ENCODE measurements at places on chromosomes 5 and 9.

- no peak for DNase-seq
Observed at GRCh38 chr9:38171926-38172325, 102.9 kb upstream of the SHB start.

GRCh38 chr9:88418025-88418424, 29.8 kb downstream of the SPIN1 start:
- no peak for DNase-seq

DNA sequence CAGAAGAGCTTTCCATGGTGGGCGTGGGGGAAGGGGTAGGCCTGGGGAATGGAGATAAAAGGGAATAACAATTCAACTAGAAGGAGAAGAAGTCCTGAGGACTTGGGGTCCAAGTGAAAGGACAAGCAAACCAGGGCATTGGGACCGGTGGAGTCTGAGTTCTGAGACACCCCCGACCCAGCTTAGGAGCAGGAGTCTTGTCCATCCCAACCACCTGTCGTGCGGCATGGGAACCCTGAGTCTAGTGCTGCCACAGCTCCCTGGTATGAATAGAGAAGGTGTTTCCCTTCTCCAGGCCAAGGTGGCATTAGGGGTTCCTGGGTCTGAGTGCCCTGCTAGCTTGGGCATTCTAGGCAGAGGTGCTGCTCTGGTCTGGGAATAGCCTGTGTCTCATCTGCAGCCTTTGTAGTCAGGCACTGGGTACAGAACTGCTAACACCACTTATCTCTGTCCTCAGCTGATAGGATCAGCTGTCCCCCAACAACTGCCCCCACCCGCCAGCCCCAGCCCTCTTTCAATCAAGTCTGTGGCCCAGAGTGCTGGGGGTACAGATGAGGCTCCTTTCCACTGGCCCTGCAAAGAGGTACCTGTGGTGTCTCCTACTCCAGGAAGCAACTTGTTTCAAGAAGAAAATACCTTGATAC, 9.9 kb downstream of the HNRNPAB start:
- DNase-seq = no peak

GRCh38 chr9:68750786-68751185, 45.7 kb downstream of the PIP5K1B start:
- DNase-seq = no peak

DNA sequence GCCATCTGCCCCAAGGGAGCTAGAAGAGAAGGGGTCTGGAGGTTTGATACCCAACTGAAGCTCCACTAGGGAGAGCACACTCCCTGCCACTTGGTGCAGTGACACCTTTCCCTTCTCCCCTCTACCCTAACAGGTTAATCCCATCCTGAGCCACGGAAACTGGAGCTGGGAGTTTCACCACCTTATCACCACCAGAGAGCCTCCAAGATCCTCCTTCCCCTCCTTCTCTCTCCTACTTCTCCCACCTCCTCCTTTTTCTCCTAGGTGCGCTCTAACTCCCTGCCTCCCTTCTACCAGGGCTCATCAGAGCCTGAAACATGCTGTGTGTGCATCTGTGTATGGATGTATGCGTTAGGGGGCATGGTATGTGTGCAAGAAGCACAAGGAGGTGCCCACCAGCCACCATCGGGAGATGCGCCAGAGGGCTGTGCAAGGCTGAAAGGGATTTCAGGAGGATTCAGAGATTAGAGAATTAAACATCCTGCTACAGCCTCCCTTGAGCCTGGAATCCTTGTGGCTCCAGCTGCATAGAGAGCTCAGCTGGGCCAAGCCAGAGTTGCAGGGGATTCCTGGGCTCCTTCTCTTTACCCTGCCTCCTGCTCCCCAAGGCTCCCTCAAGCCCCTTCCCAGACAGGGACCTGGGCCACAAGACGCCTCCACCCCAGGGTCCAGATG, 89.8 kb downstream of the PCDH1 start:
- DNase-seq = no peak

GRCh38 chr5:19044311-19044710, 943.7 kb downstream of the CDH18 start:
- no peak for DNase-seq

GRCh38 chr9:36486933-36487481, 85.7 kb upstream of the MELK start:
- DNase-seq = peak; percentile 29

DNA sequence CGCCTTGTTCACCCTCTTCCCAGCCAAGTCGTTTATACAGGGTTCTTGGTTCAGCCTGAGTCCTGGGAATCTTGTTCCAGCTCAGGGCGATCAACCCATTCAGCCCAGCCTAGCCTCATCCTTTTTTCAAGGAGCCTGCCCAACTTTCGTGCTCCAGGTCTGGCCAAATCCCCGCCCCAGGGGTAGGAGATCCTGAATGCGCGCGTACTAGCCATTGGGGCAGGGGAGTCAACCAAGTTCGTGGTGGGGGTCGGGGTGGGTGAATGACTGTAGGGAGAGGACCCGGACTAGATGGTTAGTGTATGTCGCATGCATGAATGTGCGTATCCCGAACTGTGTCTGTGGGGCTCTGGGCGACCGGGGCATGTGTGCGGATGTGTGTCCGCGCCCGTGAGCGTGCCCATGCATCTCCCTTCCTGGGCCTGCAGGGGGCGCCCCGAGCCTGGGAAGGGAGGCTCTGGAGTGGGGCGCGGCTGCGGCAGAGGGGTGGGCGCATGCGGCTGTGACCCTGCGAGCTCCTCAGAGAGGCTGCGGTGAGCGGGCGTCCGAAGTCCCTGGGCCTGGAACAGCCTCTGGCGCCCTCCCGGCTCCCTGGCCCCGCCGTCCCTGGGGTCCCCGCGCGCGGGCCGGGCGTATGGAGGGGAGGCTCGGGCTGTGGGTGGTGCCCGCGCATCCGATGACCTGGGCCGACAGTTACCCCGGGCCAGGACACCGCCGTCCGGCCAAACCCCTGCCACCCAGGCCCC, 8.7 kb downstream of the CCL21 start:
- DNase-seq = peak; percentile 76

DNA sequence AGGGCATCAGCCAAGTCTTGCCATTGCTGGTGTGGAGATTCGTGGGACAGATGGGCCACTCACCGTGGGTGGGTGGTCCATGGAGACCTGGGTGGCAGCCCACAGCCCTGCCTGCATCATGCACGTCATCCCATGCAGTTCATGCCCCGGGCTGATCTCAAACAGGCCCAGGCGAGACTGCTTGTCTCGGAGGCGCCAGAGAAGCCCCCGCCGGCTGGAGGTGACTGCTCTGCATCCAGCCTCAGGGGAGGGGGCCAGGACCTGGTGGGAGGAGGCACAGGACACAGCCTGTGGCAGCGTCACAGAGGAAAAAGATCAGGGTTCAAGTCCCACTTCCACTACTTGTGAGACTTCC, 975 bp downstream of the PIP5KL1 start:
- DNase-seq = no peak

DNA sequence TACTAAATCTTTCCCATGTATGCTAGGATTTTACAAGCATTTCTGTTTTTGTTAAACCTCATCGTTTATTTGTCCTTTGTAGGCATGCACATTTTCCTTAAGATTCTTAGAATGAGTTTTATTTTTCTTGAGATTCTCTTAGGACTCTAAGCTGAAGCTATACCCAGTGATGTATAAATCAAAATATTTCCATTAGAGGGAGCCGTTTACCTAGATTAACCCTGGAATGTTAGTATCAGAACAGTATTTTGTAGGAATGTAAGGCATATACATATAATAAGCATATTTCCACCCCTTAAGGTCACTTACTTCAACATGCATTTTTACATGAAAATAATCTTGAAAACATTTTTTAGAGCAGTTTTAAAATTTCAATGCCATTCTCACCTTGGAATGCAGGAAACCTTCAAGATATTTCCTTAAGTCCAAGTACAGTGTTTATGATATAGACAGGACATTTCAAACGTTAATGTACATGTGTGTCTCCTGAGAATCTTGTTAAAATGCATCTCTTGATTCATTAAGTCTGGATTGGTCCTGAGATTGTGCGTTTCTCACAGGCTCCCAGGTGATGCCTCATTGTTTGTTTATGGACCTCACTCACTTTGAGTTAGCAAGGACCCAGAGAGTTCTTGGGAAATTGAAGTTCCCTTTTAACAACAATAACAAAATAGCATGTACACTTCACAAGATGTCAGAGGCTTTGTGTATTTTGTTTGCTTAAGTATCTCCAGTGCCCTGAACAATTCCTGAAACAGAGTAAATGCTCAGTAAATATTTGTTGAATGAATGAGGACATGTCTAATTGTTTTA, 34.9 kb upstream of the FCHO2 start:
- DNase-seq = no peak

GRCh38 chr5:139141446-139142204, 56.5 kb downstream of the SIL1 start:
- no peak for DNase-seq

DNA sequence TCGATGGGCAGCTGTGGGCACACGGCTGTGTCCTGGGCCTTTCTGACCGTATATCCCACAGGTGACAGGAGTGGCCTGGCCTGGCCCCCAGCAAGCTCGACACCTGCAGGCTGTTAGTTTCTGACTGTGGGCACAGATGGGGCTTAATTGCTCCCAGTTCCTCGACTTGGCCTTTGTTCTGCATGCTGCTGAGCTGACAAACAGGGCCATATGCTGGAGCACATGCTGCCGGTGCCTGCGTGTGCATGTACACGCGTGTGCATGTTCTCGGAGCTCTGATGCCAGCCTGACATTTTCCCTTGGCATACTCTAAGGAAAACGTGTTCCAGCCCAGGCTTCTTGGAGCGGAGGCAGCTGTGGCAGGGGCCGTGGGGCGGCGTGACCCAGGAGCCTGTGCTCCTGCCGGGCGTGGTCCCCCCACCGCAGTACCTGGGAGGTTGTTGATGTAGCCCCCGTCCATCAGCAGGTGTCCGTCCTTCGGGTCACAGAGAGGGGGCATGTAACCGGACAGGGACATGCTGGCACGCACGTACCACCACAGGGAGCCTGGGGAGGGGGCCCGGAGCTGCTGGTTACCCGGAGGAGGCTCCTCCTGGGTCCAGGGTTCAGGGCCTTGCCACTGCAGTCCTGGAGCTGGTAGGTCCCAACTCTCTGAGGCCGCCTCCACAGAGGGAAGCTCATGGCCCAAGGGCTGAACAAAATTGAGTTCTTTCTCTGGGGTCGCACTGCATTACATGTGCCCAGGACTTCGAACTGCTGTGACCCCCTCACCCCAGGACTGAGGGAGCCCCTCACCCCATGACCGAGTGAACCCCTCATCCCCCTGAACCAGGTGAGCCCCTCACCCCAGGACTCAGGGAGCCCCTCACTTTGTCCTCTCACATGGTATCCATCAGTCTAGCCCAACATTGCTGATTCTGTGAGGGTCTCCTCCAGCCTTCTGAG, 4.1 kb upstream of the NSMF start:
- no peak for DNase-seq

- DNase-seq = no peak
Observed at GRCh38 chr5:9691261-9691660, 61.1 kb upstream of the TAS2R1 start.

DNA sequence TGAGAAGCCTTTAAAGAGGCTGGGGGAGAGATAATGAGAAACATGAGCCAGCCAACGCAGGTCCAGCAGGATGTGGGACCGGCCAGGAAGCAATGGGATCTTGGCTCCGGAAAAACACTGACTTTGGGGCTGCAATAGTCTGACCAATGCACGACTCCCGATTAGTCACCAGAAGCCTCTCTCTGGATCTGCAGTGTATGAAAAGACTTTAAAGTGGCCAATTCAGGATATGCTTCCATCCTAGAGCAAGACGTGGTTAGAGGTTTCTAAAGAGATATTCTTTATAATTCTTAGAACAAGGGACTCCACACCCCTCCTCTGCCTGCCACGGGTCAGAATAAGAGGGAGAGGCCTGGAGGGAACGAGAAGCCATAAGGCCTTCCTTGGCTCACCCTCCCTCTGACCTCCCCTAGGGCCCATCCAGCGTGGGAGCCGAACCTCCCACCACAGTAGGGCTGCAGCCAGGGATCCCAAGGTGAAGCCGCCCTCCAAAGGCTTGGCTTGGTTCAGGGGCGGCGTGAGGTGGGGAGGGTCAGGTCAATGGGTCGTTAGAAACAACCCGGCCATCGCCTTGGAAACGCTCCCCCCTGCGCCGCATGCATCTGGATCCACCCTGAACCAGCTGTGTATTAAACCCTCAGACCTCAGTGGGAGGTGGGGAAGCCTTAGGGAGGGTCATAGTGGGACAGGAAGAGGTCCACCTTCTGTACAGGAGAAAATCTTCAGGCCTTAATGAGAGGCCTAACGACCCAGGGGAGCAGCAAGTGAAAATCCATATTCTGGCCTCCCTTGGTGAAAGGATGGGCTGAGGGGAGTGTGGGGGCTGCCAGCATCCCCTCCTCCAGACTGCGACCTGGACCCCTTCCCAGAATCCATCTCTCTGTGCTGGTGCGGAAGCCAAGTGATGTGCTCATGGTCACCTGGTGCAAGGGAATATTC, 11.1 kb downstream of the FGF1 start:
- DNase-seq = no peak

GRCh38 chr5:123936548-123936947, 424.6 kb downstream of the CSNK1G3 start:
- DNase-seq = no peak

- DNase-seq = no peak
Observed at GRCh38 chr5:115369430-115370144, 73.1 kb upstream of the CCDC112 start.

DNA sequence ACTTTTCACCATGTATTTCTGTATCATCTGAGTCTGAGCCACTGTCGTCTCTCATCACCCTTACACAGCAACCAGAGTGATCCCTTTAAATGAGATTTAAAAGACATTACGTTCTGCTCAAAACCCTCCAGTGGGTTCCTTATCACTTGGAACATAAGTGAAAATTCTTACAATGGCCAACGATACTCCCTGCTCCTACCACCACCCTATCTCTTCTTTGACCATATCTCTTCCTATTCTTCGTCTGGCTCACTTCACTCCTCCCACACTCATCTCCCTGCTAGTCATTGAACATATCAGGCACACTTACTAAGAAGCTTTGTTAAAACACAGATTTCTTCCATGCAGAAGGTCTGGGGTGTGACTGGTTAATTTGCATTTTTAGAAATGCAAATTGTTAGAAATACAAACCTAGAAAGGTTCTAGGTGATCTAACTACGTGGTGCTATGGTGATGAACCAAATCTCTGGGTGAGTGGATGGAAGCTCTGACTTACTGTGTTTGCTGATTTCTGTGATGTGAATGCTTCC, 166.6 kb upstream of the CD180 start:
- DNase-seq = no peak

GRCh38 chr9:87792831-87793288, 66.9 kb downstream of the CTSL start:
- DNase-seq = peak; percentile 34

DNA sequence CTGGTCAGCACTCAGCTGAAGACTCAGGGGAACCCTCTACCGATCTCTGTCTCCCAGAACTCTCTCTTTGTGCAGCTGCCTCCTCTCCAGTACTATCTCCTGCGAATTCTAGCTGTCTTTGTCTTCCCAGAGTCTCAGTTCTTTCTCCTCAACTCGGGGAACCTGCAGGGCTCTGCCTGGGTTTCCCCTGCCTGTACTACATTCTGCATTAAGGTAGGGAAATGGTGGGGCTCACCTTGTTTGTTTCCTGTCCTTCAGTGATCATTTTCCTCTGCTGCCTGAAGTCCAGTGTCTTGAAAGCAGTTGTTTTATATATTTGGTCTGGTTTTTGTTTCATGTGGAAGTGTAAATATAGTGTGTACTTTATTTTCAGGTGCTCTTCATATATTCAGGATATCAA, 43.1 kb upstream of the IGFBPL1 start:
- no peak for DNase-seq
